ENCODE measurements at places on chromosomes 5 and 9.
A peak's percentile ranks its signal among the peaks of the same experiment; 100 is the strongest.

DNA sequence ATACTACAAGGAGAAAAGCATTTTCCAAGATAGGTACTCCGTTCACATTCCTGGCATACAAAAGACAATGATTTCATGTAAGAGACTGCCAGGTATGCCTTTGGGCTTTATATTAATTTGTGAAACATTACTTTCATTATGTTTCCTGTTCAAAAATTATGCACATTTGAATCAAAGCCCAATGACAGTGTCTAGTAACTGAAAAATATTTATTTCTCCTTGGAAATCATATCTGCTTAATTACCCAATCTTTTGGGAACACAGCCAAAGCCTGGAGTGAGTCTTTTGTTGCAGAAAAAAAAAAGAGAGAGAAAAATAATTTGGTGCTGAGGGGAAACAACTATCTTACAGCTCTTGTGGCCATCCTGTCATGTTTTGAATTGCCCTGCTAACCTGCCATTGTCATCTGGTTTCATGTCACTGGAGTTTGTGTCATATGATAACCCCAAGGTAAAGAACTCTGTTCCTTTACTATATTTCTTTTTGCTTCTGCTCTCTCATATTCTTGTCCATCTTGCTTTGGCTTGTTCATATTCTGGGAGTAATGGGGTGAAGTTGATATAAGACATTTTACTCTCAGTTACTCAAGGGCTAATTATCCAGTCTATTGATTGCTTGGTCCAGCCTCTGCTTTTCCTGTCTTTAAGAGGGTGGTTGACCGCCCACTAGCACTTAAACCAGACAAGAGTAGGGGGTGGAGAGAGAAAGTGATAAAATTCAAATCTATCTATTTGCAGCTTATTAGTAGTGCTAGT is 238.3 kb upstream of the NUDT12 start:
- no peak for DNase-seq

GRCh38 chr5:620152-620551 is 8.0 kb downstream of the CEP72 start:
- DNase-seq = no peak

- no peak for DNase-seq
Measured at GRCh38 chr5:180645274-180646204, 3.9 kb downstream of the FLT4 start.

- DNase-seq = no peak
Measured at GRCh38 chr9:79116041-79116440, 455.7 kb upstream of the TLE4 start.

- DNase-seq = peak; percentile 36
Measured at GRCh38 chr9:111983484-111983908, 86.9 kb downstream of the UGCG start.

DNA sequence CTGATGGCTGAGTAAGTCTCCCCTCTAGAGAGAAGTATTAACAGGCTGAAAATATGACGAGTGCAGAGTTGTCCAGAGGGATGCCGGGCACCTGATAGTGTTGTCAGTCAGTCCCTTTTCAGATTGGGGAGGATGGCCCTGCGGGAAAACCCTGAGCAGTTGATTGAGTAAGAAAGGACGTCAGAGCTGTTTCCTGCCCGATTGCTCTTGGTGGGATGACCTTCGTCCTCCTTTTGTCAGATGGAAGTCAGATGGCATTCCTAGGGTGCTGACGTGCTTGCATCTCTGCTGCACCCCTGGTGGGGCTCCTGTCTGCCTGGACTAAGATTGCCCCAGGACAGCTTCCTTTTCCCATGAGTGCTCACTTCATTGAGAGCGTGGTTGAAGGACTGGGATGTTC is 9.8 kb downstream of the ZNF354B start:
- DNase-seq = no peak

DNA sequence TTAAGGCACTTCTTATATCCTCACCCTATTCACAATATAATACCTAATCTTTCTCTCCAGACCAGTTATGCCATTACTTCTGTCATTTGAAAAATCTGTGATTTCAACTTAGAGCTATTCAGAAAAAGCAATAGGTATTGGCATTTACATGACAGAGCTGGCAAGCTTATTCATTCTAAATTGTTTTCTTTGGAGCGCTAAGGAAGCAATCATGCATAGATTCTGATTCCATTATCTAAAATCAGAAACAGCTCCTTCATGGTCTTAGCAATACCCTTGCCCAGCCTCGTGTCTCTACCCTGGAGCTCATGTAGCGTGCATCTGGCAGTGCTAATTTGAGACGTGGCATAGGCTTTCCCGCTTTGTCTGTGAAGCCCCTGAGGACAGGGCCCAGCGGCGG is 4.5 kb downstream of the SLC1A1 start:
- no peak for DNase-seq

DNA sequence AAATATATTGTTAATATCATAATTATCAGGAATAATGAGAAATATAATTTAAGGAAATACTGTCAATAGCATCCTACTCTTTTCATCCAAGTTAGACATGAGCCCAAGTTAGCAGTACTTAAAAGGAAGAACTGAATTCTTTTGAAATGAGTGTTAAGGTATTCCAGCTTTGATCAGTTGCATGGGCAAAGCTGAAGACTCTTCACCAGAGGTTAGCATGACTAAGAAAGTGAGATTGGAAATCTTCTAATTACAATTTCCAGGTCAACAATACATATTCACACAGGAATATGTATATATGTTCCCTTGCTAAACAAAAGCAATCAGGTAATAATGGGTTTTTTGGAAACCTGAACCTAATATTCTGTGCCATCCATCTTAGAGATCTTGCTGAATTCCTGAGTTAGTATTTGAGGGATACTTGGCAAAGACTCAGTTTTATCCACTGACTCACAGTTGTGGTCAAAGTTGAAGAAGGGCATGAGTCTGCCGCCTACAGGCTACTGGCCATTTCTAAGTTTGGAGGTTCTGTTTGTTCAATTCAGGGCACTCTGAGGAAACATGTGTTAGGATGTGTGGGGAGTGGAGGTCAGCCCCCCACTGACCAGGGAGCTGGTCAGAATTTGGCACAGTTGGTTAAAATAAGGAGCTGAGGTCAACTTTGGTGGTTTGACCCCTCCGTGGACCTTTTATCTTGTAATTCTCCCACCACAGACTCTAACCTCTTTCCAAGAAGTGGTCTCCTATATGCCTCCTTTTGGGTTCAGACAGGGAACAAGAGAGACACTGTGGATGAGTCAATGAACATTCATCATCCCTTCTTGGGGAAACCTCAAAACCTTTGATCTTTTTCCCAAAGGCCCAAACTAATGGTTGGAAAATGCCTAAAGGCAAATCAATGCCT is 118.3 kb downstream of the PIK3R1 start:
- no peak for DNase-seq

DNA sequence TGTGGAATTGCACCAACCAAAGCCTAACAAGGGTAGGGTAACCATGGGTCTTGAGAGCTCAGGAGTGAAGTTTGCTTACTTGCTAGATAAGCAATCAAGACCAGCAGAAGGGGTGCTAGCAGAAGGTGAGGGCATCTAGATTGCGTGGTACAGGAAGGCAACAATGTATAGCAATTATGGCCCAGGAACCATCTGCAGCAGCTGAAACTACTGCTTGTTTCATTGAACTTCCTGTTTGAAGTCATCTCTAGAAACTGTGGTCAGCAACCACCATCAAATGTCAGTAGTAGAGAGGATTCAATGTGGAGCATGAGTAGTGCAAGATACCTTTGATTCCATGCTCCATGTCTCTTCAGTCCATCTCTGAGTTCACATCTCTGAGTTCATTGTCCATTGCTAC is 462.1 kb upstream of the GRAMD2B start:
- DNase-seq = no peak

- no peak for DNase-seq
Measured at GRCh38 chr5:158874792-158875191, 224.9 kb downstream of the EBF1 start.

DNA sequence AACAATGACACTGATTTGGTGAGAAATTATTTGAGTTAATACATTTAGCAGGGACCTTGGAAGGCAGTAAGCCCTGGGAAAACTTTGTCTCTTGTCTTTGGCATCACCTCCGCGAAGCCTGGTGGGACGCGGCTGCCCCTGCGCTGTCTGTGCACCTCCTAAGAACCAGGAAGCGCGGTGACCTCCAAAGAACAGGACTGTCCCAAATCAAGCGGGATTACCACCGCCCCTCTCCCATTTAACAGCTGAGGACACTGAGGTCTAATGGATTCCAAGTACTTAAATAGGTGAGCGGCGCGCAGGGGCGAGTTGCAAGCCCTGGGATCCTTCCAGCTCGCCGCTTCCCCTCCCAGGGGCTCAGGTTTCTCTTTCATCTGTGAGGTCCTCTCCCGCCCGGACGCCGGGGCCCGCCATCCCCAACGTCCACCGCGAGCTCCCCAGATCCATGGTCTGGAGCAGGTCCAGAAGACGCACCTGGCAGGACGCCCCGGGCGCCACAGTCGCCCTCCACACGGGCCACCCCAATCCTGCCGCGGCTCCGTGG is 432 bp downstream of the STARD4 start:
- no peak for DNase-seq

GRCh38 chr5:77087484-77088261 is 588 bp upstream of the ZBED3 start:
- DNase-seq = no peak

GRCh38 chr9:99249619-99250018 is 27.5 kb downstream of the SEC61B start:
- no peak for DNase-seq

GRCh38 chr5:66339896-66340295 is 195.8 kb downstream of the SREK1 start:
- DNase-seq = no peak

- no peak for DNase-seq
Measured at GRCh38 chr5:83095957-83096539, 18.7 kb downstream of the XRCC4 start.

- DNase-seq = no peak
Measured at GRCh38 chr5:68287631-68287975, 72.0 kb downstream of the PIK3R1 start.

GRCh38 chr9:68454579-68455334 is 85.9 kb downstream of the TMEM252 start:
- DNase-seq = no peak

- no peak for DNase-seq
Measured at GRCh38 chr5:7261049-7261448, 134.9 kb upstream of the ADCY2 start.

DNA sequence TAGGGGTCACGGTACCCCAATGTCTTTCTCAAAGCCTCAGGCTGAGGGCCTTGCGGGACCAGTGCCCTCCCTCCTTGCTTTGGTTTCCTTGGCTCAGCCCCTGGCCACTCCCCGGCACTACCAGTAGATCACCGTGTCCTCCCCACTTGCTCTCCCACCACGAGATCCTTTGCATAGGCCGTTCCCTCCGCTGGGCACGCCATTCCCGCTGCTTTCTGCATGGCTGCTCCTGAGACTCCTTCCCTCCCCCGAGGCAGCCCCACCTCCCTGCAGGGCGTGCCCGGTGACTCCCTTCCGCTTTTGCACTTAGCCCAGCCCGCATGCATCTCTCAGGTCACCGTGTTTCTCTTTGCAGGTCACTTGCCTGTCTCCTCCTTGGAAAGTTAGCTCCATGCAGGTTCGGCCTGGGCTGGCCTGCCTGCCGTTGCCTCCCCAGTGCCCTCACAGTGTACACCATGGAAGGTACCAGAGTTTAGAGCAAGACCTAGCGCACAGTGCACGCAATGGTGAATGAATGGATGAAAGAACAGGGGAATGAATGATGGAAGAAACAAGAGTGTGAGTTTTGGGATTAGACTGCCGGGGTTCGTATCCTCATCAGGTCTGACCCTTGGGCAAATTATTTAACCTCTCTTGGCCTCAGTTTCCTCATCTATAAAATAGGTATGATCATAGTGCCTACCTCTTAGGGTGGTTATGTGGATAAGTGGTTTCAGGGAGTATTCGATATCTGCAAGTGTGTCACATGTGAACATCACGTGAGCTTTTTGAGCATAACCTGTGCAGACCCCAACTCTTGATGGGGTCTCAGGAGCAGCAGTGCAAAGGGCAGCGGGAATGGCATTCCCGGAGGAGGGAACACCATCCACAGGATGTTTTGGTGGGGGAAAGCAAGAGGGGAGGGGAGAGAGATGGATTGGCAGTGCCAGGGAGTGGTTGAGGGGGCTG is 214.3 kb downstream of the C9orf50 start:
- DNase-seq = no peak

DNA sequence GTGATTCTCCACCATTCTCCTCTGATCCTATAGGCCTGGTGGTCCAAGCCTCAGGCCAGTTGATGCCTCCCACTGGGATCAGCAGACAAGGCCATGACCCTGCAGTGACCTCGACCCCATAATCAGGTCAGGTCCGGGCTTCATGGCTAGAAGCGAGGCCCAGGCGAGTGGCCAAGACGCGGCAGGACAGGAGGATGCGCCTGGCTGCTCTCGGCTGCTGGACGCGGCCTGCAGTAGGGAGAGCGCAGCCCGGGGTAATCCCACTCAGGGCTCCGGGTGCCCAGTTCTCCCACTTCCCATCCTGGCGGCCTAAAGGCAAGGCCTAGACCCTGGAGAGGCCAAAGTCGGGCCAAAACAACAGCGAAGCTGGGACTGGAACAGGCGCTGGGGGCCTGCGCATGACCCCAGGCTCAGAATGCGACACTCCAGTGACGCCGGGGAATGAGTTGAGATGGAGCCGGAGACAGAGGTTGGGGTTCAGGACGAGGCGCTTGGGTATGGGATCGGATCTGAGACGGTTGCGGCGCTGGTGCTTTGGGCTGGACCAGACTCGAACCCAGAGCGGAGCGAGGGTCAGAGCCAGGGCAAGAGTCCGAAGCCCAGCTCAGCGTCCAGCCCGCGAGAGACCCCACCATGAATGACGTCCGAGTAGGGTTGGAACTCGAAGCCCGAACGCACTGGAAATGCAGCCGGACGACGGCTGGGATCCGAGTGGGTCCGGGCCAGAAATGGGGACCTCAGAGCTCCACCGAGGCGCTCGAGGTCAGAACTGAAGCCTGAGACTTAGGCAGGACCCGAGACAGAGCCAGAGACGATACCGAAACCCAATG is 3.2 kb downstream of the LHX6 start:
- DNase-seq = no peak

DNA sequence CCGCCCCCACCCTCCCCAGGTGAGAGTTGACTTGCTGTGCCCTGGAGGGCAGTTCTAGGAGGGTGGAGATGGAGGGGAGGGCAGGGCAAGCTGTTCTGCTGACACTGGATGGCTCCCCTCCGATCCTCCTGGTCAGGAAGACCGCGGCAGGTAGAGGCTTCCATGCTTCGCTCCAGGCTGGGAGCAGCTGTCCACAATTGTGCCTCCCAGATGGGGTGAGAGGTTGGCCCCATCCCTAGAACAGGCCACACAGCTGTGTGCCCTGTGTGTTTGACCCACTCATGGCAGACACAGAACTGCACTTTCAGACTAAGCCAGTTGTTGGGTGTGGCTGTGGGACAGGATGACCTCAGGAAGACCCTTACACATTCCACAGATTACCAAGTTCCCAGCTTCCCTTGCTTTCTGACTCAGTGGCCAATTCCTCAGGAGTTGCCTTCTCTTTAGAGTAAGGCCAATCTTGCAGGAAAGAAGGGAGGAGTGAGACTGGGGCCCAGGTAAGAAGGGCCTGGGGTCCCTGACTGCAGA is 72.1 kb upstream of the HSPA9 start:
- DNase-seq = no peak

Measured in CD4-positive, alpha-beta T cell treated with Interleukin-1 beta for 1 hour (primary cell).